ENCODE measurements at places on chromosomes 7 and 10. TPM values are rescaled to one million over a fixed set of nuclear protein-coding genes. Genes with fewer than 3 reads are reported as not detected.

HOXA3 gene
- total RNA-seq = 1.5 TPM

FAM25C gene
- total RNA-seq = not detected

DNA sequence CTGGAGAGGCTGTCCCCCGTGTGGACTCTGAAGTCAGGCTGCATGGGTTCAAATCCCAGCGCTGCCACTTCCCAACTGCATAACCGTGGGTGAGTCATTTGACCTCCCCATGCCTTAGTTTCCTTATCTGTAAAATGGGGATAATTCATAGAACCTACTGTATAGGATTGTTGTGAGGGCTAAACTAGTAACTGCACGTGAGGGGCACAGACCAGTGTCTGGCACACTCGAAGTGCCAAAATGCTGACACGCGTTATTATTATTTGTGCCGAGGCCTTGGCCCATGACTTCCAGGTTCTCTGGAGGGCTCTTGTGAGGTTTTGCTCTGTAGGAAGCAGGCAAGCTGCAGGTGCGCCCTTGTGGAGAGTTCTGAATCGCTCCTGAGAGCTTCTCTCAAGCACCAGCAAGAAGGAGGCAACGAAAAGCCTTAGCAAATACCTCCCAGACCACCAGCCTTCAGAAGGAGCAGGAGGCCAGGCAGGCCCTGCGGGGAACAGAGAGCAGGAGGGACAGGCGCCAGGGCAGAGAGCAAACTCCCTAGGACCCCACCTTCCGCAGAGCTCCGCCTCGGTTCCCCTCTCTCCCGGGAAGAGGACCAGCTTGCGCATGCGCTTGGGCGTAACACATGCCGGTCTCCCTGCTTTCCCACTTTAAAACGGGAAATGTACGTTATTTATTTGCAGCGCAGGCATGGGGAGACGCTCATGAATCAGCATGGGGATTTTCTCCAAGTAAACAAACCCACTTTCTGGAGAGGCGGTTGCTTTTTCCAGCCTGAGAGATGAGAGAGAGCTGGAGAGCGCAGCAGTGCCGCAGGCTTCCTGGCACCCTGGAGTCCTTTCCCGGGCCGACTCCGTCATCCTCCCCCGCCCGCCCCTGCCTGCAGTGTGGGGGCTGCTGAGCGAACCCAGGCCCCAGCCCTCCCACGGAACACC is 39.6 kb downstream of the SORCS3 start:
- DNase-seq = peak; percentile 3

DNA sequence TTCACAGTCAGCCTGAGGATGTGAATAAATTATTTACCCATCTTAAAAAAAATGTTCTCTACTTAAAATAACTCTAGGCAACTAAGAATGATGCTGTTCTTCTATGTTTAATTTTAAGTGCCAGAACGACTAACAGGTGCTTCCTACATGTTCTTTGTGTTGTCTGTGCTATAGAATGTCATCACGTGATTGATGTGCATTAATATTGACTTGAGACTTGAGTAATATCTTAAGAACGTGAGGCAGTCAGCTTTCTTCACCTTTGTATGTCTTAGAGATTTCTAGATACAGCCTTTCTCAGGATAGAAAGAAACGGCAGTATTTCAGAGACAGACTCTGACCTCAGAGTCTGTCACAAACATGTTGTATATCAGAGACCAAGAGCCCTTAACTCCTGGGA is 274.6 kb downstream of the KCND2 start:
- DNase-seq = no peak

Measured in fibroblast of lung (primary cell).